ENCODE measurements at places on chromosomes 7 and 10. TPM values are rescaled to one million over a fixed set of nuclear protein-coding genes. Genes with fewer than 3 reads are reported as not detected.

The GIMAP8 gene
- polyA plus RNA-seq: 0.02 TPM

The SLC13A1 gene
- not detected for polyA plus RNA-seq

The SFTPA1 gene
- not detected for polyA plus RNA-seq

The RAB19 gene
- polyA plus RNA-seq: not detected

The CFAP43 gene
- polyA plus RNA-seq: 0.12 TPM

The SPOCK2 gene
- 0.11 TPM for polyA plus RNA-seq

The PODXL gene
- 0.17 TPM for polyA plus RNA-seq

The MSMB gene
- not detected for polyA plus RNA-seq

The A1CF gene
- not detected for polyA plus RNA-seq

The ABCB4 gene
- polyA plus RNA-seq: 0.01 TPM

The PCLO gene
- polyA plus RNA-seq: 0.78 TPM

The LEP gene
- not detected for polyA plus RNA-seq

The SEPTIN7 gene
- polyA plus RNA-seq: 136 TPM

The DPYSL4 gene
- polyA plus RNA-seq: 0.62 TPM

The PGAM2 gene
- not detected for polyA plus RNA-seq

The SNX10 gene
- polyA plus RNA-seq: 4.1 TPM

The KAT6B gene
- polyA plus RNA-seq: 0.80 TPM

DNA sequence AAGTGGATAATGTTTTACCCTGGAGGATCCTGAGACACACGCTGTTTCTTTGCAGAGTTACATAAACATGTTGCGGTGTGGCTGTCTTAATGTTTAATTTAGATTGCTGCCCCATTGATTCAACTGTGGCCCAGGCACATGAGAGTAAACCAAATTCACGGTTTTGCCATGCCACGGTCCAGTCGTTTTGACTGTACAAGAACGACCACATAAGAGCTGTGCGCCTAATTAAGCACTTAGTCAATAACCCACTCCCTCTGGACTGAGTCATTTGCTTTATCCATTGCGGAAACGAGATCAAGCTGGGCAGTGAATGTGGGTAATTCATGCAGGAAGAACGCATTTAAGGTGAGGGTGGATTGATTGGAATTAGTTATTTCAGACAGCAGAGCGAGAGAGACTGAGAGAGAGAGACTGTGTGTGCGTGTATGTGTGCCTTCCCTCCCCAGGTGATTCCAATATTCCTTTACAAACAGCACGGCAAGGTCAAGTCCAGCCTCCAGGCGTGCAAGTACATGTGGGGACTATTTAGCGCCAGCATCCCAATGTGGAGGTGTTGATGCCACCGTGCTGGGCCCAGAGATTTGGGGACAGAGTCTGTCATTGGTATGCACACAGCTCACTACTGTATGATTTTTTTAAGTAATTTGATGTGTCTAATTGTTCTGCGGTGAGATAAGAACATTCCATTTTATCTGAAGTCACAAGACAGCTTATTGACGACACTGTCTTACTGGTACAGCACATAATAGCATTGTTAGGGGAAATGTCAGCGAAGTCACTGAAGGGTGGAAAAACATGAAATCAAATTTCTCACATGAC, 8.4 kb upstream of the TEX36 start:
- no peak for DNase-seq

GRCh38 chr10:104980368-104980767, 339.3 kb downstream of the SORCS3 start:
- no peak for DNase-seq

DNA sequence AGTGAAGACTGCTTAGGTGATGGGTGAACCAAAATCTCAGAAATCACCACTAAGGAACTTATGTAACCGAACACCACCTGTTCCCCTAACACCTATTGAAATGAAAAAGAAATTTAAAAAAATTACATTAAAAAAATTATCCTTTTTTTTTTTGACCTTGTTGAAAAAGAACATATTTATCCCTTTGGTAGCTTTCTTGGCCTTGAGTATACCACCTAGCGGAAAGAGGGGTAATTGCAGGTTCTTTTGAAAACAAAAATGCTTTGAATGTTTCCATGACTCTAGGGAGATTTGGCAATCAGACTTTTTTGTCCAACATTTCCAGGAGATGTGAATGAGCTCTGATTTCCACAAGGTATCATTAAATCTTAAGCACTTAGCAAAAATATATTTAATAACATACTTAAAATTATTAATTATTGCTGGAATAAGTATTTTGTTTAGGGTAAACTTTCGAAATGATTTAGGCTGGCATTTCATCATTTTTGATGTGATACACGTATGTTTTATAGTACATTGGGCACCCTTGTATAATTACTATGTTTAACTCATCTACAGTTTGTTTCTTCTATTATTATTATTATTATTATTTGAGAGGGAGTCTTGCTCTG, 47.0 kb upstream of the ELMO1 start:
- peak; percentile 9 for DNase-seq

GRCh38 chr10:13997650-13998049, 333.1 kb downstream of the FRMD4A start:
- DNase-seq: no peak

GRCh38 chr10:77832238-77832637, 94.3 kb downstream of the DLG5 start:
- DNase-seq: peak; percentile 30

GRCh38 chr10:86345296-86345858, 21.2 kb downstream of the GRID1 start:
- DNase-seq: no peak

GRCh38 chr10:25902002-25902401, 32.0 kb upstream of the MYO3A start:
- no peak for DNase-seq

DNA sequence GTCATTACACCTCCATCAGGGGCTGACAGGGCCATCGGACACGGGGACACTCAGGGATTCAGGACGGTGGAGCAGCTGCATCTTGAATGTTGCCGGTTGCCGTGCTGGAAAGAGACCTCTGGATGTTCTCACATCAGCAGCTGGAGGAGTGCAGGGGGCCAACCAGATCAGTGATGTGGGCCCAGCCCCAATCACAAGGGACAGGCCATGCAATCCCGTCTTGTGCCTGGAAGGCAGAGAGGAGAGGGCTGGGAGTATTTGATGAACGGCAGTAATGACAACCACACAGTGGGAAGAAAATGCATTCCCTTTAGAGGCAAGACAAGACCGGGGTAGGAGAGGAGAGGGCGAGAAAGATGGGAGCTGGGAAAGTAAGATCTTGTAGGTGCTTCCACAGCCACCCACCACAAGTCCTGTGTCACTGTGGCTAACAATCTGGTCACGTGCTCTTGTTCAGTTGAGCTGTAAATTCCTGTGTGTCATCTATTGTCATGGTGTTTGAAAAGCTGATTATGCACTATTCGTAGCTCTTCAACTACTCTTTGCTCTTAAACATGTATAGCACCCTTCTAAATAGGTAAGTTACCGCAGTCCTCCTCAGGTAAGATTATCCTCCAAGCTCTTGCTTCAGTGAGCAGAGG, 85.9 kb upstream of the LEP start:
- no peak for DNase-seq

DNA sequence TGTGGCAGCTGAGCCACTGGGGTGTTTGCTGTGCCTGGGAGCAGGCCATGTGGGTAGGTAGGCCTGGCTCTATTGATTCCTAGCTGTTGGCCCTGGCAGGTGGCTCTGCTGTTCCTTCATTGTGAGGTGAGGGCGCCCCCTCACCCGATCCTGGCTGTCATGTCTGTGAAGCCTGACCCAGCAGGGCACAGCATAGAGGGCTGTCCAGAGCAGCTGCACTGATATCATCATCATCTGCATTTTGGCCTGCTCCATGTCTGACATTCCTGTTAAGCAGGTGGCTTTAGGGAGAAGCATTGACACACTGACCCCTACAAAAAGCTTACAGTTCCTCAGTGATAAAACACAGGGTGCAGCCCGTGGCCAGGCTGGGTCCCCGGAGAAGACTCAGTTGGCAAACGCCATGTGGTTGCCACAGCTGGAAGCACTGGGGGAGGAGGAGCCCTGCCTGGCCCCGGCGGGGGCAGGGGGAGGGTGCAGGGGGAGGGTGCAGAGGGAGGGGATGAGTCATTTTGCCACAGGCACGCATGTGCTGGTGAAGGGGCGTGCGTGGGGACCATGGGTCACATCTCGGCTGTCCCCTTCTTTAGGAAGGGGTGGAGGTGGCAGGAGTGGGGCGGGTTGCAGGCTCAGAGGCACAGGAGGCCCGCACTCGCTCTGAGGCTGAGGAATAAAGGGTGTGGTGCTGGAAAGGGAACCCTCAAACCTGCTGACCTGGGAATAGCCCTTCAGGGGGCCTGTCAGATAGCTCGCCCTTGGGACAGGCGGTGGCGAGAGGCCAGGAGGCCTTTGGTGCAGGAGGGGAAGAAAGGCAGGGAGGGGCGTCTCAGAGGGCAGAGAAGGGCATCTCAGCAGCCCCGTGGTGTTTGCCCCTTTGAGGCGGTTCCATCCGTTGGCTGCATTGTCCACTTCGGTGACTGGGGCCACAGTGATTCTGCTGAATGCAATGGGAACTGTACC, 31.6 kb downstream of the IKZF1 start:
- no peak for DNase-seq

GRCh38 chr7:7970531-7971307, 2.1 kb downstream of the GLCCI1 start:
- DNase-seq: no peak

- peak; percentile 65 for DNase-seq
These were observed 287.3 kb downstream of the INHBA start for GRCh38 chr7:41415471-41416207.

DNA sequence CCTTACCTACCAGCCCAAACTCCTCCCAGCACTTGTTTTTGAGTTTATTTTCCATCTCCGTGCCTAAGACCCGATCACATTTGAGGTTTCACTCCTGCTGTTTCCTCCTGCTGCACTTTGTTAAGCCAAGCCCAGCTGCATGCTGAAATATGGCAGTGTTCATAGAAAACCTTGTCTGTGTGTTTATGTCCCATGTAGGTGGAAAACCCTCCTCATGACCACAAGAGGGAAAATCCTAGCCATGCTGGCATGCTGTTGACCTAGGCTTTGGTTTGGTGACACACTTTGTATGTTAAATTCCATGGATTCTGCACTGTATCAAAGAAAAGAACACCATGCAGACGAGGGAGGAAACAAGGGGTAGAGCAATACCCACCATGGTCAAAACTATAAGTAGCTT, 154.4 kb downstream of the CUBN start:
- no peak for DNase-seq

GRCh38 chr10:5905854-5906507, 15.9 kb downstream of the FBH1 start:
- no peak for DNase-seq

- DNase-seq: no peak
These were observed 32.2 kb upstream of the PDE1C start for GRCh38 chr7:32102432-32102873.

DNA sequence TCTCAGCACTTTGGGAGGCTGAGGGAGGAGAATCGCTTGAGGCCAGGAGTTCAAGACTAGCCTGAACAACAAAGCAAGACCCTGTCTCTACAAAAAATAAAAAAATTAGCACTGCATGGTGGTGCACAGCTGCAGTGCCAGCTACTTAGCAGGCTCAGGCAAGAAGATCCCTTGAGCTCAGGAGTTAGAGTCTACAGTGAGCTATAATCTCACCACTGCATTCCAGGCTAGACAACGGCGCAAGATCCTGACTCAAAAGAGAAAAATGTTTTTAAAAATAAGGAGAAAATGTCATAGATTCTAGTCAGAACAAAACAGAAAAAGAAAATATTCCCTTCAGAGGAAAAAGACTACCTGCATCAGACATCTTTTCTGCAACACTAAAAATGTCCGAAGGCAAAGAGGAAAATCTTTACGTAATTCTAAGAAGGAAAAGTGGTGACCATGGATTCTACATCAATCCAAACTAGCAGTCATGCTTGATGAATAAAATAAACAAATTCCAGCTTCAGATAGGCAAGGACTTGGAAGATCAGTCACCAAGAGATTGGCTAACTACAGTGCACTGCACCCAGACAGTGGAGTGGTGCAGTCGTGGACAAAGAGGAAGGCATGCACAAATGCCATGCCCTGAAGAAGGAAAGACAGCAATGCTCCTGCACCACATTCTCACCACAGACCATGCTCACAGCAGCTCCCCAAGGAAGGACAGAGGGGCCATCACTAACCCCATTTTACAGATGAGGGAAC, 54.3 kb downstream of the ERCC6 start:
- no peak for DNase-seq

- DNase-seq: no peak
These were observed 118.9 kb downstream of the ITIH5 start for GRCh38 chr10:7547829-7548228.

DNA sequence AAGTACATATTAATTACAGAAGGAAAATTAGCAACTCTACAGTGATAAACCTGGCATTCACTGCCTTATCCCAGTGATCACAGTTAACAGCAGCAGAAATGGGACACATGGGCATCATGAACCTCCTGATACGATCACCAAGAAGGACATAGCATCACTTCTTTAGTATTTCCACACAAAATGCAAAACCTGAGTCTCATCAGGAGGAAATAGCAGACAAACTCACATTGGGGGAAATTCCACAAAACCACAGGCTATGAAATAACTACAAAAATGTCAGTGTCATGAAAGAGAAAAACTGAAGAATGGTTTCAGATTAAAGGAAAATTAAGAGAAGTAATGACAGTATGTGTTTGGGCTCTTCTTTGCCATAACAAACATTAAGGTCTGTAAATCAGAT, 12.0 kb upstream of the PURB start:
- DNase-seq: no peak

- DNase-seq: no peak
These were observed 184.2 kb upstream of the BET1 start for GRCh38 chr7:94188350-94188749.

DNA sequence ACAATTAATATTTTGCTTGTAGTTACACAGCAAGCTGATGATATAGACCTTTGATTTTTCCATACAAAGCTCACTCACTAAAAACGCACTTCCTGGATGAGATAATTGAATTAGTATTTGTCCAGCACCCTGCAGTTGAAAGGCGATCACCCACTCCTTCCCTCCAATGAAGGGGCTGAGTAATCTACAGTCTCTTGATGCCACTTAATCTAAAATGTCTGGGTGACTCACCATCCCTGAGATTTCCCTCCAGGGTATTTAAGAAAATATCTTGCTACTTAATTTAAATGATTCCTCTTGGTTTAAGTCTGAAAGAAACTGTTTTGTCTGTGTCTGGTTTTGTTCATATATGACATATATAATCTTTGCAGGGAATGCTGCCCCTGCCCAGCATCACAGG, 515.3 kb downstream of the GRID1 start:
- peak; percentile 85 for DNase-seq

All from foreskin keratinocyte (primary cell).